Stimulated activated CD4-positive, alpha-beta T cell treated with anti-CD3 and anti-CD28 coated beads, Interleukin-2, amount 100 ng/mL, for 24 hours (primary cell): ENCODE measurements at places on chromosomes 1 and 21.

DNA sequence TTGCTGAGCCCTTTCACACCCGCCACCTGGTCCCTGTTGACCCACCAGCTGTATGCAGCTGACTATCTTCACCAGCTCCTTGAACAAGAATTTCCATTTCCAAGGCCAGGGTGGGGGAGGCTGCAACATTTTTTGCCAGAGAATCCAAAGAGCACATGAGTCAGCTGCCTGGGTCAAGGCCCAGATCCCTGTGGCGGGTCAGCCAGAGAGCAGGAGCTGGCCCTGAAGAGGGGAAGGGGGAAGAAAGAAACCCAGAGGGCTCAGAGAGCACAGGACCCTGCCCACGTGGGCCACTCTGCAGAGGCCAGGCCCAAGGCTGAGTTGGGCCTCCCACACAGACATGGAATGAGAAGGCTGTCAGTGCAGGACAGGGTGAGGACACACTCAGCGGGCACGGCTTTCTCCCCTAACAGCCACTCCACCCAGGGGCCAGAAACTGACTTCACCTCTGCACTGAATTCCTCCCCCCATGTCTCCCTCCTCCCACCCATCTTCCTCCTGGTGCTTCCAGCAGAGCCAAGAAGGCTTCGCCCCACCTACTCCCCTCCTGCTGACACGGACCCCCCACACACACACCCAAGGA is 28.9 kb downstream of the S100A6 start:
- no peak for DNase-seq

DNA sequence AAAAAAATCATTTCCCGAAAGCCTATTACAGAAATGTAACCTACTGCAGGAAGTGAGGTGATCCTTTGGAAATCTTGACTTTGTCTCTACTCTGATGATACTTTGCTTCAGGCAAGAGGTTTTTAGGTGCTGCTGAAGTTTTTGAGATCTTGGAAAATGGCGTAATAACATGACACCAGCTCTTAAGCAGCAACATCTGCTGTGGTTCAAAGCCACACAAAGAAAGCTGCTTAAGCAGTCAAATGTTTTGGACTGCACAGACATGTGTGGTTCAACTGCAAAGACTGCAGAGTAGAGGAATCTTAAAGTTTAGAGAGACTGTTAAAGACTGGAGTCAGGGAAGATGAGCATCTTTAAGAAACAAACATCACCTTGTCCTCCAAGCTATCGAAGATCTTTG is 139.0 kb downstream of the RASAL2 start:
- no peak for DNase-seq

DNA sequence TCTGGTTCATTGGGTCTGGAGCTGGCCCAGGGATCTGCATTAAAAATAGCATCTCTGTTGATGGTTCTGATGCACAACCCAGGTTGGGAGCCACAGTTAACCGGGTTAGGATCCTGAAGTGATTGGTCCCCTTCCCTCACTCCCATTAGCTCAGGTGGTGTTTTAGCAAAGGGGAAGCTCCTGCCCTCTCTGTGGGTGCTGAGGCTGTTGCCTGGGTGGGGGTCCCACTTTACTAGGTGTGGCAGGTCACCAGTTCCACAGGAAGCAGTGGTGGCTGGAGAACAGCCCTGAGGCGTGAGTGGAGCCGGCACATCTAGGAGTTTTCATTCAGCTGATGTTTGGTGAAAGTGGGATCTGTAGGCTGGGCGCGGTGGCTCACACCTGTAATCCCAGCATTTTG is 86.5 kb downstream of the MAN1C1 start:
- no peak for DNase-seq

GRCh38 chr21:37780991-37781983 is 135.0 kb downstream of the KCNJ6 start:
- no peak for DNase-seq

DNA sequence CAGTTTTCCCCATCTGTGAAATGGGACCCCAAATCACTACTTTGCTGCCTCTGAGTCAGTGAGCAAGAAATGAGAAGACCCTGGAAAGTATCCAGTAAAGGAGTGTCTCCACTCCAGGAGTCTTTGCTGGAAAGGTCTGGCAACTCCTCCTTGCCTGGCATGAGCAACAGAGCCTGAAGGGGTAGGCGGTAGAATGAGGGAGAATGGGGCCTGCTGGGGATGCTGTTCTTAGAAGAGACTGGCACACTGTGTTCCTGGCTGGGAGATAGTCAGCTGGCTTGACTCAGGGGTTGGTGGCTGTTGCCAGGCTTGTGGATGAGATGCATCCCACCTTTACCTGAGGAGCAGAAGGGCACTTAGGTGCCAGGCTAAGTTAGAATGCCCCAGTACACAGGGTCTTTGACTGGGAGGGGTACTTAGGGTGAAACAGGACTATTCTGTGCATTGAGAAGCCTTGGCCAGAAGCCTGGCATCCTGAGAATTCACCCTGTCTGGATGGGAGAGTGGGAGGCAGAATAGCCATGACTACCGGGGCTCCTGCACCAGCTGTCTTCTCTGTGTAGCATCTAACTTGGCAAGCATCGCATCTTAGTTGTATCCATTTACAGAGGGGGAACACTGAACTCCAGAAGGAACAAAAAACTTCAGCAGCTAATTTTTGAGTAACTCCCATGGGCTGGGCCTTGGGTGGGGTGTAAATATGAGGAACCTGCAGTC is 2.5 kb downstream of the MFSD2A start:
- DNase-seq, result no peak

DNA sequence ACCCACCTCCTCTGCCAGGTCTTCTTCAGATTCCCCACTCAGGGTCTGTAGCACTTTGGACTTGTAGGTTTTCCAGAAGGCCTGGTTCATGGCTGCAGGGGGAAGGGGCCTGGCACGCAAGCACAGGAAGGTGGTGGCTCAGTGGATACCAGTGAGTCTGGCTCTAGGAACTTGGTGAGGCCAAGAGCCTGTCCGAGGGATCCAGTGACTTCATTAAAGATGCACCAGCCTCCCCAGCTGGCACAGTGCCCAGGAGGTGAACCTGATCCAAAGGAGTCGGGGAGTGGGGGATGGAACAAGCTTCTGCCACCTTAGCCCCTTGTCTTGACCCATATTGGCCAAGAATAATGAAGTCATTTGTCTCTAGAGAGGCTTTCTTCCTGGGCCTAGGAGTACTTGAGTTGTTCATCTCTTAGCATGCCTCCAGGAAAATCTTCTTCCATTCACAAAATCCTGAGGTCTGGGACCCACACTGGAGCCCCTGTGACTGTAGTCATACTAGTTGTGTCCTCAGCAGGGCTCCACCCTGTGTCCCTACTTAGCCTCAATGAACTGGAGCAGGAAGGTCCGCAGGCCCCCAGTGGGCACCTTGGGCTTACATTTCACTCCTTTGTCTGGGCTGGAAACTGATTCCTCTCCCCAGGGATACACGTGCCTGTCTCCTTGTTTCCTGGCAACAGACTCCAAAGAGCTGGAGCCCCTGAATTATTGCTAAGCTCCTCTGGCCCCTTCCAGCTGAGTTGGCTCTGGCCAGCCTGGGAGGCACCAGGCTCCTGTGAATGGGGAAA is at the start of gene C1orf232:
Gene C1orf232 (minus strand): TSS at position 554 of the 788 bp plus-strand sequence. CDS start 464 bp downstream, at position 90.
- DNase-seq, result no peak

GRCh38 chr1:242674951-242675645 is 150.6 kb upstream of the PLD5 start:
- DNase-seq, result no peak
